ENCODE measurements at places on chromosomes 2 and 18. TPM values are rescaled to one million over a fixed set of nuclear protein-coding genes. Genes with fewer than 3 reads are reported as not detected.

DNA sequence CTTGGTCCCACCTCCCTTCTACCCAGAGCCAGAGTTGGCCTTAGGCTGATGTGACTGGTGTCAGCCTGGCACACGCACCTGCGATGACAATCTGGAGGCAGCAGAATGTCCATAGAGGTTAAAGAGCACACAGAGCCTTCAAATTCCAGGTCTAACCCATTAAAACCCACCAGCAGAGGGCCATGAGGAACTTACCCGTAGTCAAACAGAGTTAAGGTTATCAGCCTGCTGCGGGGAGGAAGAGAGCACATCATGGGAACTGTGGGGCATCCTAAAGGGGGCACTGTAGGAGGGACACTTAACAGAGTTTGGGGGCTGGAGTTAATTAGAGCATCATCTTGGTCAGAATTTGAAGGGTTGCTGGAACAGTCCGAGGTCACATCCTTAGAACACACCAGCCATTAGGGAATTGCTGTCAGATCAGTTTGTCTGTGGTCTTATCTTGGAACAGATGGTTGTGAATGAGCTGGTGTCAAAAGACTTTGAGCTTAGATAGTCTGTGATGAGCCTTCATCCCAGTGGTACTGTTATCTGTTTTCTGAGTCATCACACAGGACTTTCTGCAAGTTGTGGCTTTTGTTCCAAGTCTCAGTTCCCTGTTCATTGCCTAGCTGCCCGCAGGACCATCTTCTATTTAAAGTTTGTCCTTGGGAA is 248.6 kb downstream of the LOXHD1 start:
- no peaks in the 10 kb centered on the region for H3K36me3 ChIP-seq
- H3K4me3 ChIP-seq, result no peak overlapping the region
- no peak for DNase-seq
- no peak overlapping the region for H3K27ac ChIP-seq
- H3K27me3 ChIP-seq, result no peaks in the 10 kb centered on the region
- H3K4me1 ChIP-seq, result peaks cover 2% of the 10 kb centered on the region

GRCh38 chr2:214450118-214450894 is 39.5 kb downstream of the VWC2L start:
- DNase-seq, result no peak
- no peaks in the 10 kb centered on the region for H3K36me3 ChIP-seq
- no peaks in the 10 kb centered on the region for H3K4me1 ChIP-seq
- no peak overlapping the region for H3K4me3 ChIP-seq
- no peaks in the 10 kb centered on the region for H3K27me3 ChIP-seq

- no peak overlapping the region for H3K4me3 ChIP-seq
- H3K27me3 ChIP-seq, result peaks cover 4% of the 10 kb centered on the region
- H3K36me3 ChIP-seq, result no peaks in the 10 kb centered on the region
- no peak for DNase-seq
Measured at GRCh38 chr2:219398721-219399363, 11.1 kb upstream of the DNPEP start.

- no peaks in the 10 kb centered on the region for H3K36me3 ChIP-seq
- H3K4me3 ChIP-seq, result no peak overlapping the region
- H3K27me3 ChIP-seq, result peaks cover 3% of the 10 kb centered on the region
- no peaks in the 10 kb centered on the region for H3K4me1 ChIP-seq
- DNase-seq, result no peak
Measured at GRCh38 chr2:65751408-65751807, 319.0 kb upstream of the SPRED2 start.

GRCh38 chr2:100976061-100976460 is 26.0 kb upstream of the RPL31 start:
- DNase-seq, result no peak
- H3K27me3 ChIP-seq, result no peaks in the 10 kb centered on the region
- H3K27ac ChIP-seq, result no peak overlapping the region
- H3K4me1 ChIP-seq, result no peaks in the 10 kb centered on the region
- H3K4me3 ChIP-seq, result no peak overlapping the region
- no peaks in the 10 kb centered on the region for H3K36me3 ChIP-seq

GRCh38 chr18:69878213-69878933 is 69.3 kb downstream of the CD226 start:
- peaks cover 28% of the 10 kb centered on the region for H3K4me1 ChIP-seq
- DNase-seq, result no peak
- peak overlapping the region; percentile 5 for H3K27ac ChIP-seq
- no peak overlapping the region for H3K4me3 ChIP-seq

Gene KIF1A
- total RNA-seq, result 7.7 TPM

Gene TSPYL6
- not detected for total RNA-seq

DNA sequence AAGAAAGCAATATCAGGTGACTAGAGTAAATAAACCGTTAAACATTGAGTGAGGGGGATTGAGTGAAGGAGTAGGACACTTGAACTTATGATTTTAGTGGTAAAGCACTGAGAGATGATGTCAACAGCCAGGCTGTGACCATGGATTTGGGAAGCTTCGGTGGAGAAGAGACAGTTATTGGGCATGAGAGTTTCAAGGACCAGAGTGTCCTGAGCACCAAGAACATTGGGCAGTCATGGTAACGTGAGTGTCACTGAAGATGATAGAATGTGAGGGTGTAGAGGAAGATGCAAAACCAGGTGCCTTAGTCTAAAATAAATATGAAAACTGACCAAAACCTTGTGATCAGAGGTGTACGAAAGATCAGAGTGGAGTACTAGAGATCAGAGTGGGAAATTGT is 248.1 kb downstream of the ASXL3 start:
- no peak overlapping the region for H3K4me3 ChIP-seq
- no peaks in the 10 kb centered on the region for H3K36me3 ChIP-seq
- no peaks in the 10 kb centered on the region for H3K4me1 ChIP-seq
- DNase-seq, result no peak

GRCh38 chr2:124319577-124319976 is 294.5 kb downstream of the CNTNAP5 start:
- H3K27ac ChIP-seq, result no peak overlapping the region
- H3K4me1 ChIP-seq, result no peaks in the 10 kb centered on the region
- H3K4me3 ChIP-seq, result no peak overlapping the region
- H3K36me3 ChIP-seq, result no peaks in the 10 kb centered on the region
- DNase-seq, result no peak
- H3K27me3 ChIP-seq, result no peaks in the 10 kb centered on the region

DNA sequence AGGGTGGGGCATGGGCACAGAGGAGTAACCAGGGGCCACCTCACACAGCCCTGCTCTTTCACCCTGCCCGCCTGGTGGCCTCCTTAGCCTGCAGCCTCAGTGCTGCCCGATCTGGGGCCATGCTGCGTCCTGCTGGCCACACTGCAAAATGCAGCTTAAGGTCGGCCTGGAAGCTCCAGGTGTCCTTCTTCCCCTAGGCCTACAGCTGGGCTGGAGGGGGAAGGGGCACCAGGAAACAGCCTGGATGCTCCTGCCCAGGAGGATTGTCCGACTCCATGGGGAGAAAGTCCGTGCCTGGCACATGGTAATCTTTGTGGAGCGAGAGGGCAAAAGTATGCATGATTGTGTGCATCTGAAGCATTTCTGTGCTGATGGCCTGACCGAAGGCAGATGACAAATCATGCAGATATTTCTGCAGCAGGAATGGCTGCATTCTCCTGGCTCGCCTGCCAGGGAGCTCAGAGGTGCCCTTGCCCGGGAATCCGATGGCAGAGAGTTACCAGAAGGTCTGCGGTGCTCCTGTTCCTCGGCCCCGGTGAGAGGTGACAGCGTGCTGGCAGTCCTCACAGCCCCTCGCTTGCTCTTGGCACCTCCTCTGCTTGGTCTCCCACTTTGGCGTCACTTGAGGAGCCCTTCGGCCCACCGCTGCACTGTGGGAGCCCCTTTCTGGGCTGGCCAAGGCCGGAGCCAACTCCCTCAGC is 12.8 kb upstream of the ALPP start:
- H3K27me3 ChIP-seq, result no peaks in the 10 kb centered on the region
- H3K4me3 ChIP-seq, result no peak overlapping the region
- H3K27ac ChIP-seq, result no peak overlapping the region
- no peak for DNase-seq

GRCh38 chr18:54235871-54236270 is 11.4 kb upstream of the MBD2 start:
- no peak overlapping the region for H3K27ac ChIP-seq
- DNase-seq, result no peak
- no peaks in the 10 kb centered on the region for H3K27me3 ChIP-seq
- no peak overlapping the region for H3K4me3 ChIP-seq

Gene OSR1
- not detected for total RNA-seq

- H3K36me3 ChIP-seq, result peaks cover 3% of the 10 kb centered on the region
- H3K27me3 ChIP-seq, result no peaks in the 10 kb centered on the region
- H3K4me3 ChIP-seq, result peak overlapping the region; percentile 10
- no peak for DNase-seq
- H3K4me1 ChIP-seq, result peaks cover 3% of the 10 kb centered on the region
Measured at GRCh38 chr2:127053731-127054603, 53.0 kb downstream of the BIN1 start.

- no peaks in the 10 kb centered on the region for H3K36me3 ChIP-seq
- H3K4me3 ChIP-seq, result no peak overlapping the region
- H3K27me3 ChIP-seq, result peaks cover 16% of the 10 kb centered on the region
- H3K4me1 ChIP-seq, result no peaks in the 10 kb centered on the region
Measured at GRCh38 chr2:20157193-20157891, 67.6 kb downstream of the SDC1 start.

GRCh38 chr2:230738391-230738811 is 25.8 kb downstream of the CAB39 start:
- H3K27me3 ChIP-seq, result no peaks in the 10 kb centered on the region
- DNase-seq, result no peak
- H3K4me3 ChIP-seq, result no peak overlapping the region
- peaks cover 57% of the 10 kb centered on the region for H3K36me3 ChIP-seq
- peaks cover 63% of the 10 kb centered on the region for H3K4me1 ChIP-seq

DNA sequence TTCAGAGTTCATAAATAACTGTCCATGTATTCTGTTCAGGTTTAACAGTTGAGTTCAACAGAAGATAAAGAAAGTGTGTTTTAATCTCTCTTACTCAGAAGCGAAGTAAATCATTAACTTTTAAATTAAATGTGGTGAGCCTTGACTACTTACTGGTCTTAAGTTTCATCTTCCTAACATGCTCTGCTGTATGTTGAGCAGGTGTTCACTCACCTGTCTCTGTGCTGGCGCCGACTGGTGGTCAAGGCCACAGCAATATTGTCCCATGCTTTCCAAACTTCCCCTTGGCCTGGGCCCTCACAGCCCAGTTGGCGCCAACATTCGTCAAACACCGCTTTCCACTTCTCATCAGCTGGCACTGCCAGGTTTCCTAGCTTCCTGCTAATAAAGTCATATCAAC is 17.0 kb upstream of the MPP4 start:
- no peaks in the 10 kb centered on the region for H3K4me1 ChIP-seq
- H3K4me3 ChIP-seq, result no peak overlapping the region
- peaks cover 39% of the 10 kb centered on the region for H3K36me3 ChIP-seq
- no peaks in the 10 kb centered on the region for H3K27me3 ChIP-seq
